Amniotic stem cell (primary cell): ENCODE measurements at places on chromosomes 4 and X.

- DNase-seq, result no peak
Observed at GRCh38 chr4:110085131-110085530, 113.3 kb downstream of the ELOVL6 start.

DNA sequence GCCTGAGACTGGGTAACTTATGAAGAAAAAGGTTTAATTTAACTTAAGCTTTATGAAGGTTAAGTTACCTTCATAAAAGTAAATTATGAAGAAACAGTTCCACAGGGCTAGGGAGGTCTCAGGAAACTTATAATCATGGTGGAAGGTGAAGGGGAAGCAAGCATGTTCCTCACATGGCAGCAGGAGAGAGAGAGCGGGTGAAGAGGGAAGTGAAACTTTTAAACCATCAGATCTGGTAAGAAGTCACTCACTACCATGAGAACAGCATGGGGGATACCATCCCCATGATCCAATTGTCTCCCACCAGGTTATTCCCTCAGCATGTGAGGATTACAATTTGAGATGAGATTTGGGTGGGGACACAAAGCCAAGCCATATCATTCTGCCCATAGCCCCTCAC lies 944.7 kb upstream of the NDST4 start:
- DNase-seq, result no peak

DNA sequence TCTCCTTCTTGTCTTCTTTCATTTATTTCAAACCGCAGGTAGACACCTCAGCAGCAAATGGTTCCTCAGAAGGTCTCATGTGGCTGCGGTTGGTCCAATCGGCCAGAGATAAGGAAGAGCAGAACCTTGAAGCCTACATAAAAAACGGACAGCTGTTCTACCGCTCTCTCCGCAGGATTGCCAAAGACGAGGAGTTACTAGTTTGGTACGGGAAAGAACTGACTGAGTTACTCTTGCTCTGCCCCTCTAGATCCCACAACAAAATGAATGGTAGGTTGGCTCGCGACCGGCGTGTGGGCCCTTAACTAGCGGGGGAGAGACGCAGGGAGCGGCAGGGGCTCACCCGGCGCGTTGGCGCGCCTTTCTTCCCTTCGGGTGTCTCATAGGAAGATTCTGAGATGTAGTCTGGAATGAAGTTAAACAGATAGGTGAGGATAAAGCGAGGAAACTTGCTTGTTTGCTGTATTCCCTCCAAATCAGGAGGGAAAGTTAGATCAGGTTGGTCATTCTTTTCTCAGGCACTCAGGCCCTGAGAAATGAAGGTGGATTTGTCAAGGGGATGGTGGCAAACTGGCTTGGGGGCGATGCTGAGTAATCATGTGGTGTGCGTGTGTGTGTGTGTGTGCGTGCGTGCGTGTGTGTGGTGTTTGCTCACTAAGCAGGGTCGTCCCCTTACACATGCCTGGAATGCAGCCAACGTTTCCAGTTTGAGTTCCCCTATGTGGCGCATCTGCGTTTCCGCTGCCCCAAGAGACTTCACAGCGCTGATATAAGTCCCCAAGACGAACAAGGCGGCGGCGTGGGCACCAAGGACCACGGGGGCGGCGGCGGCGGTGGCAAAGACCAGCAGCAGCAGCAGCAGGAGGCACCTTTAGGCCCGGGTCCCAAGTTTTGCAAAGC lies 4.2 kb downstream of the PRDM8 start:
- DNase-seq, result no peak

- no peak for DNase-seq
Observed at GRCh38 chrX:27548624-27549023, 41.5 kb upstream of the DCAF8L2 start.

DNA sequence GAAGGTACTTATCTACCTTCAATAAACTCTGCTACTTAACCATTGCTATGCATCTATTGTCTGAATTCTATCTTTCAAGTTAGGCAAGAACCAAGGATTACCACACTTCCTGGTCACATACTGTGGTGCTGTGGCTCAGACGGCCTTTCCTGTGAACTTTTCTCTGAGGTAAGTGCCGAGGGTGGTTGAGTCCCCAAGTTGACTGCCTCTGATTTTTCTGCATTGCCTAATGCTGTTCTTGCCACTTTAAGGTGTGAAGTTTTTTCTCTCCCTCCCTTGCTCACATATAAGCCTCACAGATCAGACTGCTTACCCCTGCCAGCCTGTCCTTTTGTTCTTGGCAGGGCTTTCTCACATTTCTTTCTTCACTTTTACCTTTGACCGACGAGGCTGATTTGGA lies 348.0 kb upstream of the POU3F4 start:
- no peak for DNase-seq

DNA sequence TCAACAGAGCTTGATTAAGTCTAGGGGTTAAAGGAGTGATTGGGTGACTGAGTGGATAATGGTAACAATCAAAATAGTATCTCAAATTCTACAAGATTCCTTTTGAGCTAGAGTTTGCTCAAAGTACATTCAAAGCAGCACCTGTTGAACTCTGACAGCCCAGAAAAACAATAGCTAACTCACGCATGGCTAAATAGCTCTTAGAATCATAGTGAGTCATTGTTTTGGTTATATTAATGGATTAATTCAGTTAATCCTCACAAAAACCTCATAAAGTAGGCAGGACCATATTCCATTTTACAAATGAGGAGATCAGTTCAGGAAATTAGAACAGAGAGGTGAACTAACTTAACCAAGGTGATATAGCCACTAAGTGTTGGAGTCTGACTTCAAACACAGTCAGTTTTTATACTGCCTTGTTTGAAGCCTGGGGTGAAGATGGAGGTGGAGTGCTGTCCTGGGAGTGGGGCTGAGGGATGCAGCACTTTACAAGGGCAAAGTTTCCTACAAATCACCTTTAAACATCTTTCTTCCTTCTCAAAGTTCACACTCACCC lies 35.9 kb upstream of the PPM1K start:
- DNase-seq, result no peak

GRCh38 chr4:1846580-1846979 lies 9.4 kb downstream of the LETM1 start:
- DNase-seq, result no peak

GRCh38 chr4:100312615-100313350 lies 122.5 kb upstream of the DDIT4L start:
- no peak for DNase-seq

DNA sequence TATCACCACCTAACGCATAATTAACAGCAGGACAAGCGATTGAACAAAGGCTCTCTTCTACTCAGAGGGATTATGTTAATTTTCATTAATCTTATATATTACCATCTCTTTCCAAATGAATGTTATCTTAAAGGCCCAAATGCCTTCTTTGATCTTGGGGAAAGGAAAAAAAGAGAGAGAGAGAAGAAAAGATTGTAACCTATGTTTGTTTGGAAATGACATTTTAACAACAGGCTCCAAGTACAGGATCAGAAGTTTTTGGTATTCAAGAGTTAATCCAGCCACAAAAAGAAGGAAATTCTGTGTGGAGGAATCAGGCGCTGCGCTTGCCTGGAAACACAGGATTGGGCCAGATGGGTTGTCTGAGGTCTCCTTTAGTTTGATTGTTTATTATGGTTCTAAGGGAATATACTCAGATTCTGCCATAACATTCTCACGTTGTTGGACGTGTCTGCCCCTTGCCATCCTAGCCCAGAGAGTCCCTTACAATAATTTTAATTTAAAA lies 100.7 kb upstream of the STX18 start:
- no peak for DNase-seq

DNA sequence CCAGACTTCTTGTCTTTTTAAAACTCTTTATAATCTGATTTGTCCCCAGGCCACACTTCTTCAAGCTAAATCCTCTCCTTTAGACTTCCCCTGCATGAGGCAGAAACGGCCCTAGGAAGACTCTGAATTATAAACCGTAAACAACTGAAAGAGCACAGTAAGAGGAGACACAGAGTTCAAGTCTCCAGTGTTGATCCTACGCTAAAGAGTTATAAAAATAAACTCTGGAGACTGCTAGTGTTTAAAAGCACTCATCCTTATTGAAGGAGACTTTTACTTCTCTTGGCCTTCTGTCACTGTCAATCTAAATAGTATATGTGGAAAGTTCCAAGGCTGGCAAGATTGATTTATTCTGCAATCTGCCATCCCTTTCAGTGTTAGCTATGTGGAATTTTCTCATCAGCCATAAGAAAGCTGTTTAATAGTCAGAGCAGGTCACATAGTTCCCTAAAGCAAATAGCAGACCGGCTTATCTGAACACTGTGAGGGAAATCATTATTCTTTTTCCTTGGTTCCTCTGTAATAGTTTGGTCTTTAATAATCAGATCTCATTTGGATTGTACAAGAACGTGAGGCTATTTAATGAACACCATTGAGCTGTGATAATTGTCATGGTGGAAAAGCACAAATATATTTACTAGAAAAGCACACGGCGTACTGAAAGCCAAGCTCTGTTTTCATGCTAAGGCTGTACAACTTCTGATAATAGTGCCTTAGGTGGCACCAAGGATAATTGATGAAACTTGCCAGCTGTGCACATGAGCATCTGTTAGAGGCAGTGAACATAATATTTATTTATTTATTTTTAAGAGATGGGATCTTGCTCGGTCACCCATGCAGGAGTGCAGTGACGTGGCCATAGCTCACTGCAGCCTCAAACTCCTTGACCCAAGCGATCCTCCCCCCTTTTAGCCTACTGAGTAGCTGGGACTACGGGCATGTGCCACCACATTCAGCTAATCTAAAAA lies 157.7 kb downstream of the CEP135 start:
- no peak for DNase-seq

DNA sequence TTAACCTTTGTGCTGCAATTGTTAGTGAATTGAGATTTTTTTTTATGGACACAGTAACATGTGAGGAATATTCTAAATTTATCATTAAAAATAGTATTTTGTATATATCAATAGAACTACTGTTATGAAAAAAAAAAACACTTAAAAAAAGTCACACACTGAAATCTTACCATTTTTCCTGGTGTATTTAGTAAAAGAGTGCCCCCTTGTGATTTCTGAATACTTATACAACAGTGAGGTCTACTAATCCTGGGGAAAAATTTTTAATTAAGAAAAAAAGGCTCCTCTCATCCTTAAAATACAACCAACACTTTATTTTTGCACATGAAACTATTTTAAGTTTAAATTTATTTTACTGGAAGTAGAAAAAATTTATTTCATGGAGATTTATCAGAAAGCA lies 56.4 kb upstream of the SPOCK3 start:
- DNase-seq, result peak; percentile 26
